Esophagus squamous epithelium (tissue), 5 donors: ENCODE measurements at places on chromosomes 2 and 18.

- DNase-seq, result no peak
These were observed 1480.0 kb downstream of the LRP1B start for GRCh38 chr2:140650825-140651224.

- no peak for DNase-seq
These were observed 61.4 kb upstream of the SLC14A2 start for GRCh38 chr18:45553723-45554388.

GRCh38 chr18:46335534-46336101 is 231.4 kb downstream of the HAUS1 start:
- DNase-seq, result no peak

DNA sequence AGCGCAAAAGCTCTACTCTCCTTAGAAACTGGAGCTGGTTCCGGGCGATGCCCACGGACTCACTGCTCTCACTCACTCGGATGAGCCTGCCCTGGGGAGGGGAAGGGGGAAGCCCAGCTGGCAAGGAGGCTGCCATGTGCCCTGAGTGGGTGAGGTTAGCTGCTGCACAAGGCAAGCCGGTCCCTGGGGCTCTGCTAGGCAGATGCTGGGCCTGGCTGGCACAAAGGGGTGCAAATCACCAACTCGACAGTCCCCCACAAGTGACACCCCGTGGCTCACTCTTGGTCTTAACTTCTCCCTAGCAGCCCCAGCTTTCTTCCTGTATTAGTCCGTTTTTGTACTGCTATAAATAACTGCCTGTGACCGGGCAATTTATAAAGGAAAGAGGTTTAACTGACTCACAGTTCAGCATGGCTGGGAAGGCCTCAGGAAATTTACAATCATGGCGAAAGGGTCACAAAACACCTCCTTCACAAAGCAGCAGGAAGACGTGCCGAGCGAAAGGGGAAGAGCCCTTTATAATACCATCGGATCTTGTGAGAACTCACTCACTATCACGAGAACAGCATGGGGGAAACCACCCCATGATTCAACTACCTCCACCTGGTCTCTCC is 33.2 kb downstream of the ADCY3 start:
- no peak for DNase-seq

- DNase-seq, result no peak
These were observed 112.0 kb upstream of the STPG4 start for GRCh38 chr2:47266939-47267710.

GRCh38 chr2:173656086-173656485 is 301.4 kb downstream of the CDCA7 start:
- no peak for DNase-seq

GRCh38 chr2:14634489-14635390 is 2.2 kb downstream of the LRATD1 start:
- no peak for DNase-seq

- DNase-seq, result no peak
These were observed 2.0 kb downstream of the GAREM2 start for GRCh38 chr2:26174691-26175465.

- no peak for DNase-seq
These were observed 266.4 kb downstream of the NAPG start for GRCh38 chr18:10792181-10792580.

GRCh38 chr18:78521136-78521535 is 458.5 kb upstream of the SALL3 start:
- no peak for DNase-seq

- DNase-seq, result no peak
These were observed 634.6 kb downstream of the ERBB4 start for GRCh38 chr2:211903961-211904360.

DNA sequence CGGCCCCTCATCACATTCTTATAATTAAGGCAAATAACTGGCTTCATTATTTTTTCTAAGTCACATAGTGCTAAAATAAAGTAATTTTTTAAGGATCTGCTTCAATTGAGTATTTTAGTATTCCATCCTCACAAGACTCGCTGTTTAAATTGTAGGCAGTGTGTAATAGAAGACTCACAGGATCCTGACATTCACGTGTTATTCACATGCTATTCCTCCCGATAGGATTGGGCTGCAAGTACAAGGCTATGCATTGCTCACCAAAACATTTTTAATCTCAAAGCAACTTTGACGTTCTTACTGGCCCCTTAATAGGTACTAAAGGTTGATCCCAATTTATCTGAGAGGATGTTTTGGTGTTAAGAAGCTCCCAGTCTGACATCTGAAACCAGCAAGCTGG is 127.6 kb upstream of the L3MBTL4 start:
- no peak for DNase-seq

DNA sequence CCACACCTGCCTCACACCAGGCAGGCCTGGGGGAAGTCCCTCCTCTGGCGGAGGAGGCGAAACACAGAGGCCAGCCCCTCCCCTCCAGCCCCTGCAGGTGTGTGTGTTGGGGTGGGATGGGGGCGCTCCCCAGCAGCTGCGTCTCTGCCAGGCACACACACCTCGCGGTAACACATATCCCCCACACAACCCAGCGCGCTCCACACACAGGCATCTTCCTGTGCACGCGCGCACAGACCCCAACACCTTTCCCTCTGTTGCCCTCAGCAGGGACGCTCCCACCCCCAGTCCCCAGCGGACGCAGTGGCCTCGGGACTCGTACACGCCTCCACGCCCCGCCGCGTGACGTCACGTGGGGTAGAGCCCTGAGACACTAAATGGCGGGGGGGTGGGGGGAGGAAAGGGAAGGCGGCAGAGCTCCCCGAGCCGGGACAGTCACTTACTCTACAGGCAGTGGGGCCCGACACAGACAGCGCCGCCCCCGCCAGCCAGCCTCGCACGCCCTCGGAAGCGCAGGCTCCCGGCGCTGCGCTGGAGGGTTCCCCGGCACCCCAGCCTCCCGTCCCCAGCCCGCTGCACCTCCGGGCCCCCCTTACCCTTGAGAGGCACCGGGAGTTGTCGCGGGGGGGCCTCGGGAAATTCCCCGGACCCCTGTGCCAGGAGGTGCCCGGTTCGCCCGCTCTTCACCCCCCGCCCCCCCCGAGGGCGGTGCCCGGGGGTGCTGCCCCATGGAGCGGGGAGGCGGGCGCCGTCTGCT is at the start of gene WNT10A:
WNT10A (plus strand) TSS at position 751 of the 757 bp plus-strand sequence. CDS start 144 bp downstream, outside the sequence.
- DNase-seq, result no peak

DNA sequence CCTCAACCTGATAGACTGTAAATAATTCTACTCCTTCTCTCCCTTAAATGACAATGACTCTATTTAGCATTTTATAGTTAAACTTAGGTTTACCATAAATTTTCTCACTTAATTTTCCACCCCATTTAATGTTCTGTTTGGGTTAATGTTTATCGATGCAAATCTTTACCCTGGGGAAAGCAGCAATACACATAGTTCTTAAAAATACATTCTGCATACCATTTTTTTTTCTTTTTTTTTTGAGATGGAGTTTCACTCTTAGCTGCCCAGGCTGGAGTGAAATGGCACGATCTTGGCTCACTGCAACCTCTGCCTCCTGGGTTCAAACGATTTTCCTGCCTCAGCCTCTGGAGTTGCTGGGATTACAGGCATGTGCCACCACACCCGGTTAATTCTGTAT is 14.0 kb downstream of the STAM2 start:
- DNase-seq, result no peak

- no peak for DNase-seq
These were observed 701.6 kb upstream of the ZEB2 start for GRCh38 chr2:145221516-145221915.

GRCh38 chr2:230664128-230664527 is 48.5 kb upstream of the CAB39 start:
- DNase-seq, result no peak
